NCI-H187 (cell line): ENCODE measurements at places on chromosomes 6 and 20.

- DNase-seq: no peak
Measured at GRCh38 chr20:40305303-40305702, 383.7 kb downstream of the MAFB start.

DNA sequence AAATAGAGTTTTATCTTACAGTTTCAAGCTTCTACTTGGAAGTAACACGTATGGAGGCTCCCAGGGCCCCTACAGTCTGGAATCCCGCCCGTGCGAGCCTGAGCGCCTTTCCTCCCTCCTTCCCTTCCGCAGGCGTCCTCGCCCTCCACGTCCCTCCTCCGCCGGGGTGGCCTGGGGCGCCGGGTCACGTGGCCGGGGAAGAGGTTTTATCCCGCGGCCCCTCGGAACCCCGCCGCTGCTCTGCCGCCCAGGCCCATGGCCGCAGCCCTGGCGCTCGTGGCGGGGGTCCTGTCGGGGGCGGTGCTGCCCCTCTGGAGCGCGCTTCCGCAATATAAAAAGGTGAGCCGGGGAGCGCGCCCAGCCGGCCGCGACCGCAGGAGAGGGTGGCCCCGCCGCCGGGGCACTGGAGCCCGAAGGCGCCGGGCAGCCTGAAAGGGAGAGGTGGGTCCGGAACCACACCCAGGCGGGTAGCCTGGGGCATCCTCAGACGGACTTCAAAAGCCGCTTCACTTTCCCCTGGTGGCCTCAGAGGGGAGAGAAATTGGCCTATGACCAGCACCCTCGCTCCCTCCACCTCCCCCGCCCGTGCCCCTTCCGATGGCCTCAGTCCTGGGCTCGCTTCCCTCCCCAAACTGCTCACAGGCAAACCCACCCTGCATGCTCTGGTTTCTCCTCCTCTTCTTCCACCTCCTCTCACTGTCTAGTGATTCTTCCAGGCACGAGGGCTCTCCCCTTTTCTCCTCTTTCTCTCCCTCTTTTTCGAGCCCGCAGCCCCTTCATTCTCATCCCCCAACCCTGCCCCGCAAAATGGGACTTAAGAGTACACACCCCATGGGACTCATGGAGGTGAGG is at the start of gene CLPSL2:
CLPSL2 (plus strand) TSS at position 235 of the 852 bp plus-strand sequence; CDS start at position 256, 21 bp downstream.
- DNase-seq: no peak

DNA sequence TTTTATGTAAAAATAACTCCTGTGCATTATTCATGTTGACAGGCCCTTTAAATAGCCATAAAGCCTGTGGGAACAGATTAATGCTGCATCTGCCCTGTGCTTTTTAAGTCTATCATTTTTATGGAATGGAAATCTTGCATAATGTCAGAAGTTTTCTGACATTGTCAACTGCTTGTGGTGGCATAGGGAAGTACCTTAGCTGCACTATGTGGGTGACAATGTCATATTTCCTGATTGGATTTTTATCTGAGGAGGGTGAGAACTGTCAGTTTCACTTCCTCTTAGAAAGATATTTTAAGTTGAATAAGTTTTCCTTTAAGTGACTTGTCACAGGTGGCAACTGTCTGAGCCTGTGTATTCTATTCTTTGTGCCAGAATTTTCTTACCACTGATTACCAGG is 267.9 kb downstream of the PLCB1 start:
- DNase-seq: no peak

GRCh38 chr20:50837532-50838321 is 42.9 kb downstream of the BCAS4 start:
- DNase-seq: no peak

- no peak for DNase-seq
Measured at GRCh38 chr6:18166312-18167036, 11.3 kb downstream of the KDM1B start.

- DNase-seq: no peak
Measured at GRCh38 chr6:114312931-114313330, 29.9 kb downstream of the HS3ST5 start.

DNA sequence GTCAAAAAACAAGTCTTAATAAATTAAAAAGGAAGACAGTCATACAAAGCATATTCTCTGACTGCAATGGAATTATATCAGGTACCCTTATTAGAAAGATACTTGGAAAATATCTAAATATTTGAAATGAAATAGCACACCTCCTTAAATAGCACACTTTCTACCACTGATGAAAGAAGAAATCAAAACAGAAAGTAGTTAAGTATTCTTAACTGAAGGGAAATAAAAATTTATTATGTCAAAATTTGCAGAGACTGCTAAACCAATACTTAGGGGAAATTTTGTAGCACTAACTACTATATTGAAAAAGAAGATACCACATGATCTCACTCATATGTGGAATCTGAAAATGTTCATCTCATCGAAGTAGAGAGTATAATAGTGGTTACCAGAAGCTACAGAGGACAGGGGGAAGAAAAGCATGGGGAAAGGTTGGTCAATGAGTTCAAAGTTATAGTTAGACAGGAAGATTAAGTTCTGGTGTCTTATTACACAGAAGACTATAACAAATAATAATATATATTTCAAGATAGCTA is 112.2 kb downstream of the ASCC3 start:
- DNase-seq: no peak

DNA sequence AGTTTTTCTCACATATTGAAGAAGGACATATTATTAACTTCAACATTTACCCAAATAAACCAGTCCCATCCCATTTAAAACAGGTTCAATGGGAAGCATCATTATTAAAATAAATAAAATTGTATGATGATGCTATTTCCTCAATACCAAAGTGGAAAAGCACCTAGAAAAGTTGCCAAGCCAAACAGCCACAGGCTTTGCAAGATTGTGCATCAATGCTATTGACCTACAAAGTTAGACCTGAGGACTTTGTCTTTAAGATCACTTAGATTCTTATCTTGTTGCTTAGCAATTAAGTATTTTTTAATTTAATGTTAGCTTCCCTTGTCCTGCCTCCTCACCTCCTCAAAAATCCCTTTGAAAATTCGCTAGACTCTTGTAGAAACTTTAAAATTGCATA is 132.1 kb downstream of the SAMD5 start:
- DNase-seq: no peak

DNA sequence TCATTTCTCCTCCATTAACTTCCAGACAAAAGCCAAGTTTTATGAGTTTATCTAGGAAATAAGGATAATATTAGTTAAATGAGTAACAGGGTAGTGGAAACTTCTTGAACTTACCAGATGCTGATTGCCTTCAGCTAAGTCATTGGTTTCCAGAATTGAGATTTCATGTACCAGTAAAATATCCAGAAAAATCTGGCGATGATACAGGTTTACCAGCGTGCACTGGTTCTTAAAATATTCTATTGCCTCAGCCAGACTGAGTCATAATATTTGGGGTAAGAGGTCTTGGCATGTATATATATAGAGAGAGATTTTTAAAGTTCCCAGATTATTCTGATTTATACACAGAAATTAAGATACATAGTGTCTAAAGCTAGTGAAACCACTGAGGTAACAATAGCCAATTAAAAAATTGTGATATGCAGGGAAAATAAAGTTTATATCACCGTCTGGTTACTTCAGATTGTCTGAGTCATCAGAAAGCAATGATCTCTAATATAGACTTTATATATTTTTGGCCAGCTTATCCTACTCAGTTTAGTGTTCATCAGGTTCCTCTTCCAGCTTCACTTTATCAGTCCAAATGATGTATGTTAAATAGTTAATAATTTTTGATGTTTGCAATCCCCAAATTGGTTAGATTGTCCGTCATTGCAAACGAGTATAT is 39.5 kb upstream of the SDHAF4 start:
- no peak for DNase-seq

DNA sequence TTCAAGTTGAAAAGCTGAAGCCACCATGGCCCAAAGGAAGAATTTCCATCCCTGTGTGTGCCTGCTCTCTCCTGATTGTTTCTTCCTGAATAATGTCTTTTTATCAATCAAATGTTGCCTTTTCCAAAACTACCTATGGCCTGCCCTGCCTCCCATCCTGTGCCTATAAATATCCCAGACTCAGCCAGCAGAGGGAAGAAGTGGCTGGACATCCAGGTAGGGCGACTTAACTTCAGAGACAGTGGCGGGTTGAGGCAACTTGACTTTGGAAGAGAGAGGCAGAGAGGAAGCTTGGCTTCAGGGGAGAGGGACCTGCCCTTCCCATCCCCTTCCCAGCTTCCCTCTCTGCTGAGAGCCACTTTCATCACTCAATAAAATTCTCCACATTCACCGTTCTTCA is 133.0 kb downstream of the LCA5 start:
- DNase-seq: no peak

DNA sequence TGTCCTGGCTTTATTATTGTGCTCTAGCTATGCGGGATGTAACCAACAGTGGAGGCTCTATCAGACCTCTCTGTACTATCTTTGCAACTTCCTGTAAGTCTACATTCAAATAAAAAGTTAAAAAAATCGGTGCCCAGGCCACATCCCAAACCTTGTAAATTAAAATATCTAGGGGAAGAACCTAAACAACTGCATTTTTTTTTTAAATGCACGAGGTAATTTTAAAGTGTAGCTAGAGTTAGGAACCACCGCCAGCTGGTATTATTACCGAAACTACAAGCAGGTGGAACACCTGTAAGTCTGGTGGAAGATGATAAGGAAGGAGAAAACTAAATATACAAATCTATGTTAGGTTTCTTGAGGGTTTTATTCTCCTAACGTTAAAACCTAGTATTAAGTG is 34.5 kb upstream of the ID4 start:
- no peak for DNase-seq

DNA sequence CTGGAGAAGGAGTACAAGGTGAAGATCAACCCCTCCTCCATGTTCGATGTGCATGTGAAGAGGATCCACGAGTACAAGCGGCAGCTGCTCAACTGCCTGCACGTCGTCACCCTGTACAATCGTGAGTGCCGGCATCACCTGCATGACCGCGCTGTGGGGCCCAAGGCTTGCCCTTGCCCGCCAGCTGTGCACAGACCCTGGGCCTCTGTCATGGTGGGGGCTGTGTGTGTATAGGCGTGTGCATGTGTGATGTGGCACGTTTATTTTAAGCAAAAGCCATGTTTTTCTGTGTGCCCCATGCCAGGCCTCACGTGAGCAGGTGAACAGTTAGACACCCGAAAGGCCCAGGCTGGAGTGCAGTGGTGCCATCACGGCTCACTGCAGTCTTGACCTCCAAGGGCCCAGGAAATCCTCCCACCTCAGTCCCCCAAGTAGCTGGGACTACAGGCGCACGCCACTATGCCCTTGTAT is 36.3 kb downstream of the PYGB start:
- no peak for DNase-seq

- no peak for DNase-seq
Measured at GRCh38 chr6:38015341-38015740, 195.8 kb downstream of the ZFAND3 start.

GRCh38 chr6:90393232-90393884 is 96.7 kb upstream of the BACH2 start:
- peak; percentile 40 for DNase-seq

DNA sequence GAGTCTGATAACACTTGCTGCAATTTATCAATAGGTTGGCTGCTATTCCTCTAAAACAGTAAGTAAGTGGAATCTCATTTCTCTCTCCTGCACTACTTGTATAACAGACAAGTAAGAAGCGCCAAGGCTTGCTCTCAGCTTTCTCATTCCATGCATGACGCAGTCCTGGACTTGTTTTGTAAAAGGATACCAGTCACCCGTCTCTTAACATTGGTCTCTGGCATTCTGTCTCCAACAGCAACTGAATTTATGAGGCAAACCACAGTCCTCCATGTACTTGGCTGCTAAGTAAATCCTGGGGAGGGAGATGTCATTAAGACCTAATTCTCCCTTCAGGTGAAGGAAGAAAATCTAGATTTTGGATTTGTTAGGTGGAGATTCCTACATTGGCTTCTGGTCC is 115.4 kb downstream of the OPN5 start:
- no peak for DNase-seq

GRCh38 chr6:163329991-163330390 is 84.5 kb upstream of the QKI start:
- DNase-seq: no peak

DNA sequence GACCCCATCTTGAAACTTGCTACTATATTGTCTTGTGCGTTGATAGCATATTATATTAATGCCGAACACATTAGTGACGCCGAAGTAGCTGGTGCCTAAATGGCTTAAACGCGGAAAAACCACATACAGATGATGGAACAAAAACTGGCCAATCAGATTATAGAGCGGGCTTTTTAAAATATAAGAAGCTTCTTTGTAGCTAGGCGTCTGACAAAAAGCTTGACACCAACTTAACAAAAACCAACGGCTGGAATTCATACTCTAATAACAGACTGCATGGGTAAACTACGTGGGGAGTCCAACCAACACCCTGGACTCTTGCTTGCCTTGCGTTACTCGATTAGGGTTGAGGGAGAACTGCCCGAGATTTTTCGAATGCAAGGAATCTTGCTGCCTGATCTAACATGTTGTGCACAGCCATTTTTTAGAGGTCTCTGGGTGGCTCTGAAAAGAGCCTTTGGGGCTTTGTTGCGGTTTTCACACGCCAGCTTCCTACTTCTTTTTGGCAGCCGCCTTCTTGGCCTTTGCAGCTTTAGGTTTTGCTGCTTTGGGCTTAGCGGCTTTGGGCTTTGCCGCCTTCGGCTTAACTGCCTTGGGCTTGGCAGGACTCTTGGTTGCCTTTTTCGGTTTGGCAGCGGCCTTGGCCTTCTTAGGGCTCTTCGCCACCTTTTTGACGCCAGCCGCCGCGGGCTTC is 45.7 kb downstream of the OR2B2 start:
- DNase-seq: peak; percentile 76

DNA sequence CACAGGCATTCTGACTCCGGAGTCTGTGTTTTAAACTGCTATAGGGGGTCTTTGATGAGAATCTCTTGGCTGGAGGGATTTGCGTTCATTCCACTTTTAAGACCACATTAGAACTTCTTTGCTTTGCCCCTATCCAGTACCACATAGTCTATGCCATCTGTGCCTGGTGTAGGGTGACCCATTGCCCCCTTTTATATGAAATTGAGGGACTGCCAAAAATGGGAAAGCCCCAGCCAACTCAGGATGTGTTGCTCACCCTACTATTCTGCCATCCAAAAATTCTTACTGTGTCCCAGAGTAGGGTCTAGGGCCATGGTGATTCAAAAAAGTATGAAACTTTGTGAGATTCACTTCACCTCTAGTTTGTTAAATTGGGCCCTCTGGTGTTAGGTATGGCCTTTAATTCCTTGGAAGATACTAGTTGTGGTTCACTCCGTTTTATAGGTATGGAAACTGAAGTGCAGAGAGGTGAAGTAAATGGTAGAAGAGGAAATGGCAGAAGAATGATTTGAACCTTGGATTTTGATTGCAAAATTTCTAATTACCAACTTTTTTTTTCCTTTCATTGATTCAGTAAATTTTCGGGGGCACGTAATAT is 1.4 kb downstream of the PFDN4 start:
- no peak for DNase-seq

DNA sequence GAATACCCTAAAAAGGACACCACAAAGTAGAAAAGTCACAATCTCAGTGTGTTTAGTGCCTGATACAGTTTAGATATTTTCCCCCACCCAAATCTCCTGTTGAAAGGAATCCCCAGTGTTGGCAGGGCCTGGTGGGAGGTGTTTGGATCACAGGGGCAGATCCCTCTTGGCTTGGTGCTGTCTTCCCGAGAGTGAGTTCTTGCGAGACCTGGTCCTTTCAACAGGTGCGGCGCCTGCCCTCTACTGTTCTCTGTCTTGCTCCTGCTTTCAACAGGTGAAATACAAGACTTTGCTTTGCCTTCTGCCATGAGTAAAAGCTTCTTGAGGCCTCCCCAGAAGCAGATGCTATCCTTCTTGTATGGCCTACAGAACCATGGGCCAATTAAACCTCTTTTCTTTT is 534.3 kb upstream of the NRSN1 start:
- no peak for DNase-seq
